ENCODE measurements at places on chromosomes 3 and 15. TPM values are rescaled to one million over a fixed set of nuclear protein-coding genes. Genes with fewer than 3 reads are reported as not detected.

IMPG2 gene
- total RNA-seq = 0.54 TPM

WWTR1 gene
- 319 TPM for total RNA-seq

SPTSSB gene
- total RNA-seq = not detected

FGF7 gene
- 133 TPM for total RNA-seq

SLC6A6 gene
- total RNA-seq = 6.4 TPM

SMCO1 gene
- not detected for total RNA-seq

CDAN1 gene
- total RNA-seq = 10.0 TPM

UNC45A gene
- 63.5 TPM for total RNA-seq

ZNF774 gene
- 1.5 TPM for total RNA-seq

- DNase-seq = no peak
Observed at GRCh38 chr3:158355623-158356588, 215.1 kb upstream of the MLF1 start.

GRCh38 chr3:108407886-108408285 is 102.5 kb downstream of the MYH15 start:
- no peak for DNase-seq

- DNase-seq = no peak
Observed at GRCh38 chr15:85408270-85408746, 27.9 kb downstream of the AKAP13 start.

GRCh38 chr15:70609889-70610288 is 153.5 kb downstream of the UACA start:
- no peak for DNase-seq

GRCh38 chr3:66419036-66419435 is 81.8 kb downstream of the LRIG1 start:
- DNase-seq = no peak

DNA sequence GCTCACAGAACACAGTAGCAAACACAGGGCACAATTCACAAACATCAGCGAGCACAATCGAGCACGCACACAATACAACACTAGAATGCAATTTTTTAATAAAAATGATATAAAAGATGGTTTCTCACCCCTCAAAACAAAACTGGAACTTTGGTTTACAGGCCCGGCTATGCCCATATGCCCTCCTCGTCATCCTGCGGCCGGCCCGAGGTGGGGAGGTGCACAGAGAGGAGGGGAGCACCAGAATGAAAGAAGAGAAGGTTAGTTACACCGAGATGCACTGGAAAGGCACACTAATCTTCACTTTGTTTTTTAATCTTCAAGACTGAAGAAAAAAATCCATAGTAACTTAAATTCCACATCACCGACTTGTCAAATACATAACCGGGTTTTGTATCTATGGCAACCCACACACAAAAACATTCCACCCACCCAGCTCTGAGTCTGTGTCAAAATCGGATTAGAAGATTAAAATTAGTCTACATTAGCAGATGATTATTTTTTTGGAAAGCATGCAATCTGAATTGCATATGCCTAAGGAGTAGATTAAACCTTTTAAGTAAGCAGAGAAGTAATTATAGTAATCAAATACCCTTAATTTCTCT is 196.7 kb upstream of the WNT5A start:
- no peak for DNase-seq

DNA sequence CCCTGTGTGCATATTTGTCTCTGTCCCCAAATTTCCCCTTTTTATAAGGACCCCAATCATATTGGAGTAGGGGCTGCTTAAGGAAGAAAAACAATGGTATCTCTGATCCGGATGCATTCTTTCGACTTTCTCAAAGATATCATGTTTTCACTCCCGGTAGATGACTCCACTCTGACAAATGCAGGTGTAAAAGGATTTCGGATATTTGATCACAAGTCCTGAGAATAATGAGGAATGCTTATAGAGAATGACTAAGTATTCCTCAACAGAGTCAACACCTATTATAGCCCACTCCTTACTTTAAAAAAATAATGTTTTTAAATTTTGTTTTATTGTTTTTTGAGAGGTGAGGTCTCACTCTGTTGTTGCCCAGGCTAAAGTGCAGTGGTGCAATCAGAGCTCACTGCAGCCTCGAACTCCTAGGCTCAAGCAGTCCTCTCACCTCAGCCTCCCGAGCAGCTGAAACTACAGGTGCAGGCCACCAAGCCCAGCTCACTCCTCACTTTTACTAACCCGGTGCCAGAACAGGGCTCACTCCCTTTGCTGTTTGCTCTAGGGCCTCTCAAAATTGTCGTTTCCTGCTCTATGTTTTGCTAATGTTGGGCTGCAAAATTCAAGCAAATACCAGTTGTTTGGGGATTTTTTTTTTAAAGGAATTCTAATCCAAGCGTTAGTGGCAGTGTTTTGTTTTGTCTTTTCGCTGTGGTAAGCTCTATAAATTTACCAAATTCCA is 24.6 kb downstream of the COL8A1 start:
- no peak for DNase-seq

DNA sequence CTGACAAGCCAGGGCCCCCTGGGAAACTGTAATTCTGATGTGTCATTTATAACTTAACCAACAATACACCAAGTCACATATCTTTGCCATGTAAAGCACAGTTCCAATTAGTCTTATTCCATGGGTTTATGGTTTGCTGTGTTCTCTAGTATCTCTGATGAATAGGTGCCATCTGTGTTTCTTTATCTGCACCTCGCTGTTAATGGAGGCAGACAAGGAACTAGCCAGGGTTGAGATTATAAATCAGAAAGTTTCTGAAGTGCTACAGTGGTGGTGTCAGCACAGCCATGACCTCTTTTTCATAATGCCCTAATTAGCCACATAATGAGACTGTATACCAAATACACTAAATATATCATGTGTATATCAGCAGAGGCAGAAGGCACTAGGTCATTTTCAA is 866.4 kb downstream of the PLOD2 start:
- no peak for DNase-seq

- DNase-seq = peak; percentile 98
Observed at GRCh38 chr3:114624571-114625181, 330.8 kb downstream of the TIGIT start.

GRCh38 chr3:162443376-162443775 is 946.8 kb downstream of the OTOL1 start:
- DNase-seq = no peak

GRCh38 chr3:6229778-6230410 is 631.0 kb upstream of the GRM7 start:
- DNase-seq = no peak

GRCh38 chr3:138213398-138214085 is 26.4 kb downstream of the ARMC8 start:
- DNase-seq = no peak

DNA sequence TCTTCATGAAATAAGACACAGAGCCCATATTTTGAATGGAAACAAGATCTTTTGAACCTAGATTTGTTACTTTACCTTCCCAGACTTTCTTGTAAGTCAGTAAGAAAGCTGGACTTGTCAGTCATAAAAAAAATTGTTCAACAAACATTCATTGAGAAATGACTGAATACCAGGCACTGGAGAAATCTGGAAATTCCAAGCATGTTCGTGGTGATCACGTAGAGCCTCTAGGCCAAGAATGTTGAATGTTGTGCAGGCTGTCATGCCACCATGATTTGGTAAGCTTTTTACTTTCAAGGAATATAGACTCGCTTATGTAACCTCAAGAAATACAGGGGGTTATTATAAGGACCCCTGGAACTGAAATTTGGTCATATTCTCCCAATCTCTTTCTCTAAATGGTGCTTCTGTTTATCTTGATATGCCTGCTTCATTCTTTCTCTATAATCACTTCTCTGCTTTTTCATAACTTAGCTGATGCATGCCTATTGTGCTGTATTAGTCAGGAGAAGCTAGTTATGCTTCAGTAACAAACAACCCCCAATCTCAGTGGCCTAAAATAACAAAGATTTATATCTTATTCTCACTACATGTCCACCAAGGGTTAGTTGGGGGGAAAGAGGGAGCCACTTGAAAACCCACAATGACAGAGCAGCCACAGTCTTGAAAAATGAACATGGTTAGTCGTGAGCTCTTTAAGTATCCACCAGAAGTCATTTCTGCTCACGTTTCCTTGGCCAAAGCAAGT is 3.4 kb upstream of the TPM1 start:
- no peak for DNase-seq

GRCh38 chr3:178147001-178147400 is 389.2 kb upstream of the KCNMB2 start:
- DNase-seq = no peak
